ENCODE measurements at places on chromosomes 5 and 9.

- no peak for DNase-seq
Observed at GRCh38 chr5:177478711-177479646, 5.5 kb upstream of the DBN1 start.

GRCh38 chr5:24816206-24816605 lies 171.4 kb upstream of the CDH10 start:
- no peak for DNase-seq

- no peak for DNase-seq
Observed at GRCh38 chr5:6470672-6471071, 22.0 kb downstream of the UBE2QL1 start.

DNA sequence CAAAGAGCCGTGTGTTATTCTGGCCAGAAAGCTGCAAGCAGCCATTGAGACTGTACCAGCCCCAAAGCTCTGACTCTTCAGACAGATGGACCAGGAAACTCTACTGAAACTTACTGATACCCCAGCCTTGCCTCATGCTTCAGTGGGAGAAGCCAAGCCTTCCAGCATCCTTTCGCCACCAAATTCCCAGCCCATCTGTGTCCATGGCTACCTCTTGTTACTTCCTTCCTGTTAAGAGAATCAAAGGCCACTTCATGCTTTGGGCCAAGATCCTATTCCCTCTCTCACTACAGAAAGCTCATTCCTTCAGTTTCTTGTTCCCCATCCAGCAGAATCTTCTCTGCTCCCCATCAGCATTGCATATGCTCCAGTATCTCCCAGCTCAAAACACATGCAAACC lies 46.9 kb upstream of the FREM1 start:
- no peak for DNase-seq

Measured in esophagus squamous epithelium (tissue), 5 donors.